Right ventricle myocardium inferior (tissue), 1 donor: ENCODE measurements at places on chromosomes 5 and 9.

DNA sequence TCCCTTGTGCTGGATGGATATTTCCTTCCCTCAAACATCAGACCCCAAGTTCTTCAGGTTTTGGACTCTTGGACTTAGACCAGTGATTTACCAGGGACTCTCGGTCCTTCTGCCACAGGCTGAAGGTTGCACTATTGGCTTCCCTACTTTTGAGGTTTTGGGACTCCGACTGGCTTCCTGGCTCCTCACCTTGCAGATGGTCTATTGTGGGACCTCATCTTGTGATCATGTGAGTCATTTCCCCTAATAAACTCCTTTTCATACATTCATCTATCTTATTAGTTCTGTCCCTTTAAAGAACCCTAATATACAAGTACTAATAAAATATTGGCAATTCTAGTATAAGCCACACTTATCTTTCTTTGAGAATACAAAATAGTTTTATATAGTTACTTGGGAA is 1078.9 kb downstream of the CDH12 start:
- DNase-seq, result no peak

GRCh38 chr5:142821733-142822487 is 51.7 kb downstream of the ARHGAP26 start:
- no peak for DNase-seq

DNA sequence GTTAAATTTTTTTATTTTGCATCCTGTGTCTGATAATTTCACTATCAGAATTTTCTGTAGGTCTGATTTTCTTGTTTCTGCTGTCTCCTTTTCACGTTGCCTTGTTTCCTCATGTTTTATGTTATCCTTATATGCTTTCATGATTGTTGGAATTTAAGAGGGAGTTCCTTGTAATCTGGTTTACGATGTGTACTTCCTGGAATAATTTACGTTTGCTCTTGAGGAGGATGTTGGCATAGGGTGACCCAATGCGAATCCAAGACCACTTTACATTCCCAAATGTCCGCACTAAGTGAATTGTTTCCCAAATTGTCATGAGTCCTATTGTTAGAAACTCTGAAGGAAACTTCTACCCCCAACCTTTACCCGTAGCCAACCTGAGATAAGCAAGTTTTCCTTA is 80.3 kb downstream of the ADAMTSL1 start:
- no peak for DNase-seq

DNA sequence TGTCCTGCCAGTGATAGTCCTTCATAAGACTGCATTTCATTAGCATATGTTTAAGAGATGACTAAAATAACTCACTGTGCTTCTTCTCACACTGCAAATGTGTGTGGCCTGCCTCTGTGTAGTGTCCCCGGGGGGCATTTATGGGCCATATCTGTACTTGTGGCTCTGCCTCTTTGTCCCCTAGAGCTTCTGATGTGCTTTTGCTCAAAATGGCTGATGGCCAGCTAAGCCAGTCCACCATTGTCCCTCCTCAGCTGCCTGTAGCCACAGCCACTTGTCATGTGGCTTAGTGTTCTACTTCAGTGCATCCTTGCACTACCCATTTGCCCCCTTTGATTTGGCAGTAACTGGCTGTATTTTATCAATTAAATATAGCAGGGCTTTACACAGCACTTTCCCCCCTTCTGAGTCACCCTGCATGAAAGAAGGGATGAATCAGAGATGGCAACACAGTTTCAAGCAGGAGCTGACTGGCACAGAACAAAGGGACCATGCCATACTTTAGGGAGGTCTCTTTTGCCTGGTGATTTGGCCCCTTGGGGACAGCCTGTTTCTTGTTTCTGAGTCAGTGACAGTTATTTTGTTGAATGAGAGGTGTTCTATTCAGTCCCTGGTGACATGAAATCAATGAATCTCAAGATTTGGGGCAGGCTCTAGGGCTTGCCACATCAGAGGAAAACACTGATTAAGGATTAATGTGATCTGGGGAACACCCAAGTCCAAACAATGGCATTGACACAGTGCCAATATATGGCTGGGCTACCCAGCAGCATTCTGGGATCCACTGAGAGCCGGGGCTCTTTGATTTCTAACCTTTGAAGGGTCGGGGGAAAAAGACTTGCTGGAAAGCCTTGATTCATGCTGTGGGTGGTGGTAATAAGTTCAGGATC is 245.5 kb downstream of the SMARCA2 start:
- no peak for DNase-seq

- DNase-seq, result no peak
These were observed 16.2 kb downstream of the KCNMB1 start for GRCh38 chr5:170372971-170373370.

GRCh38 chr9:124392871-124393460 is 22.3 kb downstream of the PSMB7 start:
- no peak for DNase-seq

DNA sequence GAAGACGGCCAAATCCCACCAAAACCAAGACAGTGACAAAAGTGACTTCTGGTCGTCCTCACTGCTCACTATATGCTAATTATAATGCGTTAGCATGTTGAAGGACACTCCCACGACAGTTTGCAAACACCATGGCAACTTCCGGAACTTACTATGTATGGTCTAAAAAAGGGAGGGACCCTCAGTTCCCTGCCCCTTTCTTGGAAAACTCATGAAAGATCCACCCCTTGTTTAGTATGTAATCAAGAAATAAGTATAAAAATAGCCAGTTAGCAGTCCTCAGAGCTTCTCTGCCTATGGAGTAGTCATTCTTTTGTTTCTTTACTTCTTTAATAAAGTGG is 9.5 kb downstream of the FCN2 start:
- DNase-seq, result no peak
